ENCODE measurements at places on chromosomes 6 and 20.

- no peak for DNase-seq
Observed at GRCh38 chr6:33841070-33841469, 37.3 kb upstream of the MLN start.

- no peak for DNase-seq
Observed at GRCh38 chr20:4016340-4017050, 1.1 kb upstream of the RNF24 start.

DNA sequence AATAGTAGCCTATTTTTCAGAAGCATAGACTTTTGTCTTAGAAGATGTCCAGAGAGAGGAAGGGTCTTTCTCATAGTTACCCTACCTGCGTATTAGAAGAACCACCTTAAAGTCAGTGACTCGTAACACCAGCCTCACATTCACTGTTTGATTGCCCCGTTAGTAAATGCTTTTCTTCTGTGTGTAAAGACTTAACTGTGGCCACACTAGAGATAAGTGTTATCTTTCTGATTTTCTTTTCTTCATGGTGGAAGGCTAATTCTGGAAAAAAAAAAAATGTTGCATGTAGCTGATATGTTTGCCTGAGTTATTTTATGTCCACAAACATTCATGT lies 83.9 kb downstream of the SAMD3 start:
- no peak for DNase-seq

DNA sequence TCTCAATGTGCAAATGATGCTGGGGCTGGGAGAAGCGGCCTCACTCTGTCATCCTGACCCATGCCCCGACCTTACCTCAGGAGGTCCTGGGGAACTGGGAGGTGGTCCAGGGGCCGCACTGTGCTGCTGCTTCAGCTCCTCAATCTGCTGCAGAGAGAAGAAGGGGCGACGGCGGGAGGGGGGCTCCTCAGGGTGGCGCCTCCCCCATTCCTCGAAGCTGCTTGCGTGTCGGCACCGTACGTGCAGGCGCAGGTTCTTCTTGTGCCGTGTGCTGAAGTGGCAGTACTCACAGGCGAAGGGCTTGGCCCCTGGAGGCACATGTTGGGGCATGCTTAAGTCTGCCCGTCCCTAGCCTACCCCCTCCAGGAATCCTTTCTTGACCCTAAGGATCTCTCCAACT lies 12.9 kb downstream of the ZNF335 start:
- no peak for DNase-seq

DNA sequence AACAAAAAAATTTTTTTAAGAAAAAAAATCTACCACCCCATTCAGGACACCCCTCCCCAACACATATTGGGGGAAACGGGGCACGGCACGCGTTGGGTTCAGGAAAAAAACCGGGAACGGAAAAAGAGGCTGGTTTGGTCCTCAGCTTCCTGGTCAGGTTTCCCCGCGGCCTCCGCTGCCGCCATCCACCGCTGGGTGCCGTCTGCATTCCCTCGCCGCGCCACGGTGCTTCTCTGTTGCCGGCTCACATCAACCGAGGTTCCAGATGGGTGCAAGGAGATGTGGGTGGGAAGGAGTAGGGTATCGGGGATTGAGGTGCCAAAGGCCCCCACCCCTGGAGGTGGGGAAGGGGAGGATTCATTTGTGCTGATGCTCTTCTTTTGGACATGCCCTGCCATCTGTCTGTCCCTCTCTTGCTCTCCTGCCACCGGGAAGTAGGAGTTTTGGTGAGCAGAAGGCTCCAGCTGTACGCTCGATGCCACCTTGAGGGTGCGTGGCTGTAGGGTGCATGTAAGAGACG lies 5.8 kb downstream of the MCCD1 start:
- DNase-seq: no peak

GRCh38 chr20:47127999-47128398 lies 228.5 kb downstream of the ZMYND8 start:
- peak; percentile 60 for DNase-seq

DNA sequence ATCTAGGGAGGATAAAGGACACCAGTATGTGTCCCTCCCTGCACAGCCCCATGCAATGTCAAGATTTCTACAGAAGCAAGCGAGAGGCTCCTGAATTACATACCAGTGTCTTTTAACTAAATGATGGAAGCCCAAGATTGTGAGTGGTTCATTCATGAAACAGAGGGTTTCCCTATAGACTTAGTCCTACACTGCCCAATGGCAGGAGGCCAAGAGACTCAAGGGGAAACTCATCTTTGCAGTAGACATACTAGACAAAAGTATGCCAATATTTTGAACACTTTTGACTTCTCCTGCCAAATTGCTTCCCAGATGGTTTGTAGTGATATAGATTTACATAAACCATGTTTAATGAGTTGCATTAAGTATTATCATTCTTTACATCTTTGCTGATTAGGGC lies 557.2 kb upstream of the JAG1 start:
- DNase-seq: no peak

- no peak for DNase-seq
Observed at GRCh38 chr20:48765359-48765758, 62.4 kb downstream of the PREX1 start.

DNA sequence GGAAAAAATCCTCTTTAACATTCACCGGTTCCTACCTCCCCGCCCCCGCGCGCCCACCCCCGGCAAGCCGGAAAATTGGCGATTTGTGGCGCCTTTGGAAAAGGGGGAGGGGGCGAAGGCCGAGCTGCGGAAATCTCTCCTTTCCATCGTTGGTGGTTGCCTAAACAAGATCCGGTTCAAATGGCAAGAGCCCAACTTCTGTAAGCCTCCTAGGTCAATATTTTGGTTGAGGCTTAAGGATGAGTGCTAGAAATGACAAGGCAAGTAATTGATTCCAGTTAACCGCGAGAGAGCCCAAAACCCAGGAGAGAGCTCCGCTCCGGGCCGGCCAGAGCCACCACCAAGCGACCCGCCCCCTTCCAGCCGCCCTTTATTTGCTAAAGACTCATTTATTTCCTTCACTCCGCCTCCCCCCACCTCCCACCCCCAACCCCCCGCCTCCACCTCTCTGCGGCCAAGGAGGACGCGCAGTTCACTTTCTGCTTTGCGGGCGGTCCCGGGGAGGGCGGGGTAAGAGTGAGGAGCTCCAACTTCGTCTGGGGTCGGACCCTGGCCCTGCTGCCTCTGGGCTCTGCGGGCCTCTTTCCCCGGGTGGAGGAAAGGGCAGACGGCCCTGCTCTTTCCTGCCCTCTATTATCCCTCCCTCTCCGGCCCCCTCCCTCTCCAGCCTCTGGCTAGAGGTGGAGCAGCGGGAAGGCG lies 838 bp upstream of the NKX2-2 start:
- DNase-seq: no peak

Measured in right hindlimb (tissue), 1 donor.